DMS79 (cell line): ENCODE measurements at places on chromosomes 11 and 22.

GRCh38 chr11:106161775-106162634 lies 84.5 kb downstream of the AASDHPPT start:
- DNase-seq = no peak

DNA sequence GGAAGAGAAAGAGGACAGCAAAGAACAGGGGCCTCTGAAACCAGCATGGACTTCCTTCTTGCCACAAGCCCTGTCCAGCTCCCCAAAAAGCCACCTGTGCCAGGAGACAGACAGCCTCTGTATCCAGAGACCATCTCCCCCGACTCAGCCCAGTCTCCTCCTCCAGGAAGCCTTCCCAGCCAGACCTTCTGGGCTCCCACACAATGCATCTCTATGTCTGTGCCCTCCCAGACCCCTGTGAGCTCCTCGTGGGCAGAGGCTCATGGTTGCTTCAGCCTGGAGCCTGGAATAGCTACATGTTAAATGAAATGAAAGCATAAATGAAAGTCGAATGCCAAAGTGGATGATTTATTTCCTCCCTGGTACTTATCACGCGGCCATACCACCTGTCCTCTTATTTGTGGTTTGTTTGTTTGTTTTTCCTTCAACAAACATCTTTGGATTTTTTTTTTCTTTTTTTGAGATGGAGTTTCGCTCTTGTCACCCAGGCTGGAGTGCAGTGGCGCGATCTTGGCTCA lies 7.3 kb upstream of the ARAP1 start:
- DNase-seq = peak; percentile 89

DNA sequence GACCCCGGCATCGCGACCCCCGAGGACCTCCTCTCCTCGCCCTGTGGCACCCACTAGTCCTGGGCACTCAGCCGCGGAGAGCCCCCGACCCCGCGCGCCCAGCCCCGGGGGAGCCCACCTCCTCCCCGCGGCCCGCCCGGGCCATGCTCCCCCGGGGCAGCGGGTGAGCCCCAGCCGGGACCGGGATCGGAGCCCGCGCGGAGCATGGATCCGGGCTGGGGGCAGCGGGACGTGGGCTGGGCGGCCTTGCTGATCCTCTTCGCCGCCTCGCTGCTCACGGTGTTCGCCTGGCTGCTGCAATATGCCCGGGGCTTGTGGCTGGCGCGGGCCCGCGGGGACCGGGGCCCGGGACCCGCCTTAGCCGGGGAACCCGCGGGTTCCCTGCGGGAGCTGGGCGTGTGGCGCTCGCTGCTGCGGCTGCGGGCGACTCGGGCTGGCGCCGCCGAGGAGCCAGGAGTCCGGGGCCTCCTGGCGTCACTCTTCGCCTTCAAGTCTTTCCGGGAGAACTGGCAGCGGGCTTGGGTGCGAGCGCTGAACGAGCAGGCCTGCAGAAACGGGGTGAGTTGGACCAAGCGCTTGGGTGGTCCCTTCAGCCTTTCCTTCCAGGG lies 498 bp downstream of the C2CD2L start:
- DNase-seq = no peak

DNA sequence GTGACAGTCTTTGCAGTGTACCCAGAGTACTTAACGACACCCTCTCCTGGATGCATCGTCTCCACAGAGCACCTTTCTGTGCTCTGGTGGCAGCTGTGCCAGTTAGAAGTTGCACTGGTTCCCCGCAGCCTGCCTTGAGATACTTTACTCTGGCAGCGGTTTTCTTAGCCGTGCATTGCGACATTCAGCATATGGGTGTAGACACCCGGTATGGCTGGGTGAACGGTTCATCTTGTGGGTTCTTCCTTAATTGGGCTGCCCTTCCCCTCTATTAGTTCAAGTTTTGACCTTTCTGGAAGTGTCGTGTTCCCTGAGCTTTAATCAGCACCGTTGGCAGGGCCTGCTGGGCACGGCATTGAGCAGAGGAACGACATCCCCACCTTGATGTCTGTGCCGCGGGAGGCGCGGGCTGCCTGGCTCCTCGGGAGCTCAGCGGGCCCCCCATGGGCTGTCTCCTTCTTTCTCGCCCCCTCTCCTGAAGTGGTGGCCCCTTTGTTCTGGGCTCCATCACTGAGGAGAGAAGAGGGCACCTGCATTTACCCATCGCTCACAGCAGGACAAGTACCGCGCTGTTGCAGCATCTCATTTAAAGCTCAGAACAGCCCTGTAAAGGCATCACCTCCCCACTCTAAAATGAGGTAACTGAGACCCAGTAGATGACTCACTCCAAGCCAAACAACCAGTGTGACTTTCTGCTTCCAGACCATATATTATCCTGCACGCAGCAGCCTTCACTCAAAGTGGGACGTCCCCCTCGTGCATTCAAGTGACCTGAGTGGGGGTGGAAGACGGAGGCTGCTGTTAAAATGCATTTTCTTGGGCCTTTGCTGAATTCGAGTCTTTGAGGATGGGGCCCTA lies 13.3 kb downstream of the FAM83F start:
- DNase-seq = no peak

- DNase-seq = no peak
These were observed 58.3 kb downstream of the PRR5L start for GRCh38 chr11:36354221-36355003.

GRCh38 chr11:108780119-108780518 lies 115.2 kb downstream of the DDX10 start:
- no peak for DNase-seq

GRCh38 chr22:49881856-49882255 lies 28.2 kb downstream of the ZBED4 start:
- no peak for DNase-seq

- DNase-seq = no peak
These were observed 1259.7 kb upstream of the RAG2 start for GRCh38 chr11:37857726-37858125.

DNA sequence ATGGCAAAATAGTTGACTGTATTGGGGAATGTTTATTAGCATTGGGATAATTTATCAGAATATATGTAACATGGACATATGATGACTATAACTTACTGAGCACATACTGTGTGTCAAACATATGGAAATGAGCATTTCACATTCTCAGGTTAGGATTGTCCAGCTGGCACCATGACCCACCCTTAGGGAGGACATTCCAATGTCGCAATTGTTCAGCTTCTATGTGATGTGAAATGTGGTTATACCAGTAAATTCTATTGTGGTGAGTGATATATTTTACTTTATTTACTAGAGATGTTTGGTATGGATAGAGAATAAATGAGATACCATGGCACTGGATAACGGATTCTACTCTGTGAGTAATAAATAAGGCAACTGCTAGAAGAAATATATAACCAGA lies 50.4 kb downstream of the OR4A47 start:
- DNase-seq = no peak

DNA sequence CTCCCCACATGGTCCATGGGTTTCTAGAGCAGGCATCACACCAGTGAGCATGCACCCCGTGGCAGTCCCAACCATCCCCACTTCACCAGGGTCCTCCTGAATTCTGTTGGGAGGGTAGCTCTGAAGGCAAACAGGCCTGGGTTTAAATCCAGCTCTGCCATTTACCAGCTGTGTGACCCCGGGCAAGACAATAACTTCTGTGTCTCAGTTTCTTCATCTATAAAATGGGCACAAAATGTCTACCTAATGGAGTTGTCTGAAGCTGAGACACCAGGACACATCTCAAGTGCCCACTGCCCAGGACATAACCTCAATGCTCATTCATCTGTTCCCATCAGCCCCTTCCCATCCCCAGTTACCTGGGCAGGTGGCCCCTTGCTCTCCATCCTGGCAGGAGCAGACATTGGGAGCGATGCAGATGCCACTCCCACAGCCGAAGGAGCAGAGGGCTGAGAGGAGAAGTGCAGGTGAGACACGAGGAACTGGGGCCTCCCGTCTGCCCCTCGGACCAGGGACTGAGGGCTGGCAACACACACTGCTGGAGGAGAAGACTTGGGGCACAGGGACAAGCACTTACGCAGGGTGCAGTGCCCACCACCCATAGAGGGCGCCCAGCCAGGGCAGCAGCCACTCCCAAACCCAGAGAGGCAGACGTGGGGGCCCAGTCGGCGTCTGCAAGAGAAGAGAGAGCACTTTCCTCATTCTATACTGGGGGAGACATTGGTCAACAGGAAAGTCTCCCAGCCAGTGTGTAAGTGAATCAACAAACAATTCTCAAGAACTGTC lies 4.0 kb downstream of the VWCE start:
- no peak for DNase-seq

- DNase-seq = no peak
These were observed 1457.0 kb downstream of the BRD1 start for GRCh38 chr22:48370508-48371325.

GRCh38 chr22:36461665-36462649 lies 19.5 kb downstream of the TXN2 start:
- peak; percentile 84 for DNase-seq

GRCh38 chr11:60389279-60389910 lies 6.9 kb upstream of the MS4A14 start:
- DNase-seq = no peak

DNA sequence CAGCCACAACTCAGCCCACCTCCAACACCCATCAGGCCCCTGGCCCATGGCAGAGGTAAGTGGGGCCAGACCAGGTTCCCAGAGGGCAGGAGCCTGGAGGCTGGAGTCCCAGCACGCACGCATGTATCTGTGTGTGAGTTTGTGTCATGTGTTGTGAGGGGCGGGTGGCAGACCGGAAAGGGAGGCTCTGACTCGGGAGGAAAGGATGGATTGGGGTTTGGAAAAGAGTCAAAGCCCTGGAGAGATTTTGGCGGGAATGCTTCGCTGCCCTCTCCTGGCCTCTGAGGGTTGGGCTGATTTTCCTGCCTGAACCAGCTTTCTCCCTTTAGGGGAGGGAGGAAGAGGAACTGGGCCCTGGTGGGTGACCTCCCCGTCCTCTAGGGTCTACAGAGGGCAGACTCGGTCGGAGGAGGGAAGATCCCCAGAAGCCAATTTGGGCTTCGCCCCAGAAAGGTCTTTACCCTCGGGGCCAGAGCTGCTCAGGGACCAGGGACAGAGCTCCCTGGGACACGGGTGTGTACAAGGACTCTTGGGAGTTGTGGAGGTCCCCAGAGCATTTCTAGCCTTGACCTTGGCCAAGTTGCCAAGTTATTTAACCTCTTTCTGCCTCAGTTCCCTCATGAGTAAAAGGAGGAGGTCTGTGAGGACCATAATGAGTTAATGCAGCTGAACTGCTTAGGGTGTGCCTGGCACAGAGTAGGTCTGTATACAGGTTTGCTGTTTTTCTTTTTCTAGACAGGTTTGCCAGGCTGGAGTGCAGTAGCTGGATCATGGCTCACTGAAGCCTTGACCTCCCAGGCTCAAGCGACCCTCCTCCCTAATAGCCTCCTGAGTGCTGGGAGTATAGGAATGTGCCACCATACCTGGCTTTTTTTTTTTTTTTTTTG lies 6.9 kb downstream of the C11orf68 start:
- no peak for DNase-seq

GRCh38 chr11:115385226-115385625 lies 119.0 kb downstream of the CADM1 start:
- DNase-seq = no peak

DNA sequence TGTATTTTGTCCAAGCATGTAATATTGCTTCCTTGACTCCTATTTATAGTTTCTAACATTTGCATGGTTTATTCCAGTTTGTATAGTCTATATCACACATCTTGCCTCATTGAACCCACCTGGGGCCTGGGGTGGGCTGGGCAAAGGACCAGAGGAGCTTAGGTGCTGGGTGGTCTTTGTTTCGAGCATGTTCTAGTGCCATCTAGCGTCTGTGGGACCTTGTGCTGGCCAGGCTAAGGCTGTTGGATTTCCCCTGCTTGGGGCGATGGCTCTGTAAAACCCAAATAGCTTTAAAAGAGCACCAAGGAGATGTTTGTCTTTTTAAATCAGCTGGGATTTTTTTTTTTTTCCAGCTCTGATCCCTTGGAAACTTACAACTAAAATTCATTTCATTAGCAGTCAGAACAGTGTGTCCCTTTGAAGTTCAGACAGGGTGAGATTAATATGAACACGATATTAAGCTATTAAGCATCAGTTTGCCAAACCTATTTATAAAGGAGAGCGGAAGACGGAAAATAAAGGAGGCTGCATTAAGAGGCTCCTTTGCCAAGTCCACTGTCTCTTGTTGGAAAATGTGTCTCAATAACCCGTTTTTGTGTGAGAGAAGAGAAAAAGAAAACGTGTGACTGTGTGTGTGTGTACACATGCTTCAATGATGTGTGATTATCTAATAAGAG lies 157.4 kb downstream of the COMMD9 start:
- no peak for DNase-seq

DNA sequence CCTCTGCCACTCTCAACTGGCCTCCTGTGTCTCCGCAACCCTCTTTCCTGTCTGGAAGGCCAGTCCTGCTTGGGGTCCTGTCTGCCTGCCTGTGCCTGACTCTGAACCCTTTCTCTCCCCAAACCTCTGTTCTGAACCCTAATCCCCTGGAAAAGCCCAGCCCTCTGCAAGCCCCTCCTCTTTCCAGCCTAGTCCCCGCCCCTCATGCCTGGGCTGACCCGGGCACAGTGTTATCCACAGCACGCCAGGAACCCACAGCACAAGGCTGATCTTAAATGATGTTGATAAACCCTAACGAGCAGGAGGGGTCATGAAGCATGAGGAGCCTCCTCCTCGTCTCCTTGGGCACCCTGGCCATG lies at the start of gene IFITM10:
Gene IFITM10, minus strand, starts transcription at position 115 of the 359 bp plus-strand sequence. CDS start 153 bp downstream, outside the sequence.
- no peak for DNase-seq

DNA sequence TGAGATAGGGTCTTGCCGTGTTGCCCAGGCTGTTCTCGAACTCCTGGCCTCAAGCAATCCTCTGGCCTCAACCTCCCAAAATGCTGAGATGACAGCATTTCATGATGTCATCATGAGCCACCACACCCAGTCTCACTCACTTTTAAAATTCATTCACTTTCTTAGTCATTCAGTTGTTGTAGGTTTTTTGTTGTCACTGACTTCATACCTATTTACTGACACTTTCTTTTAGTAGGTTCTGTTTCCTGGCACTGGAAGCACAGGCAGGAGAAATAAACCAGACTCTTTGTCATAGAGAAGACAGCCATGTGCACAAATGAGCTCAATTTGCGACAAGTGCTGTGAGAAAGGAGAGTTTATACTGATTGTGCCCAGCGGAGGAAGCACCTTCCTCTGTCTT lies 10.5 kb downstream of the ART5 start:
- DNase-seq = no peak

DNA sequence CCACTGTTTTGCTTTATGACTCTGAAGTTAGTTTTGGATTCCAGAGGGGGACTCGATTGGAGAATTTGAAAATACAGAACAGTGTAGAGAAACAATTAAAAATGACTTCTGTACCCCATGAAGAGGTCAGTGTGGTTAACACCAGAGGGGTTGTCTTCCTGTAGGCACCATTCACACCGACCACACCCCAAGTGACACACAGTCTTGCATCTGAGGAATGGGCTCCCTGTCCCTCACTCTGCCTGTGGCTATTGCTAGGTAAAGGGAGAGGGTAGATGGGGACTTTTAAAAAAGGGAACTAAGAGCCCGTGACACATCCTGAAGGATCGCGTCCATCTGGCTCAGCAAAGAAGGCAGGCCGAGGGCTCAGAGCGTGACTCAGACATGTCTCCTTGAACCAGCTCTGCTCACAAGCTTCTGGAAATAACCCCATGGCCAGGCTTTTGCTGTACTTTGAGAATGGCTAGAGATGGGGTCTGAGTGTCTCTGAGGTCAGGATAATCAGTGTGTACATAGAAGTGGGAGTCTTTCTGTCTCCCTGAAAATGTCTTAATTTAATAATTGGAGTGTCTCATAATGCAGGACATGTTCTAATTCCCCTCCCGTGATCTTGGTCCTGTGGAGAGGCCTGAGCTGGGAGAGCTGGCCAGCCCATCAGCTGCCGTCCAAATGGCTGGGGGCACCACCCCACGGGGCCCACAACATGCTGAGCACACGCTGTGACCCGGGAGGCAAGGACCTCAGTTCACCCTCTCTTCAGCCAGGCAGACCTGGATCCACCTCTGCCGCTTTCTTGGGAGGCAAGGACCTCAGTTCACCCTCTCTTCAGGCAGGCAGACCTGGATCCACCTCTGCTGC lies 39.3 kb downstream of the SGSM1 start:
- no peak for DNase-seq

GRCh38 chr11:32310214-32310601 lies 125.1 kb downstream of the WT1 start:
- DNase-seq = no peak
